ENCODE measurements at places on chromosomes 12 and 14.

GRCh38 chr12:102690253-102690652, 209.9 kb upstream of the IGF1 start:
- no peak for DNase-seq

DNA sequence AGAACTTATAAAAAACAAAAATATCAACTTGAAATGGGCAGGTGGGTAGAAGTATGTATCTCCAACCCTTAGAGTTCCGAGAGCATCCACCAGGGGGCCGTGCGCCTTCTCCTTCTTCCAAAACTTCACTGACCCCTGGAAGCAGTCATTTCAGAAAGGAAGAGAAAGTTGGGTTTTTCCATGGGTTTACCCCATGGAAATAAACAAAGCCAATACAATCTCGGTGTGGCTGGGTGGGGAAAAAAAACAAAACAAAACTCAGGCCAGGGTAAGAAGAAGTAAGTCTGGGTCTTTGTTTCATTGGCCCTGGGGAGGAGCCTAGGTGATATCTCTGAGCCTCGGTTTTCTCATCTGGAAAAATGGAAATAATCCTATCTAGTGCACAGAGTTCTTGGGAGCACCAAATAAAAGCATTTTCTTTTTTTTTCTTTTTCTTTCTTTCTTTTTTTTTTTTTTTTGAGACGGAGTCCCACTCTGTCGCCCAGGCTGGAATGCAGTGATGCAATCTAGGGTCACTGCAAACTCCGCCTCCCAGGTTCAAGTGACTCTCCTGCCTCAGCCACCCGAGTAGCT, 33.6 kb upstream of the HNF1A start:
- peak; percentile 77 for DNase-seq

DNA sequence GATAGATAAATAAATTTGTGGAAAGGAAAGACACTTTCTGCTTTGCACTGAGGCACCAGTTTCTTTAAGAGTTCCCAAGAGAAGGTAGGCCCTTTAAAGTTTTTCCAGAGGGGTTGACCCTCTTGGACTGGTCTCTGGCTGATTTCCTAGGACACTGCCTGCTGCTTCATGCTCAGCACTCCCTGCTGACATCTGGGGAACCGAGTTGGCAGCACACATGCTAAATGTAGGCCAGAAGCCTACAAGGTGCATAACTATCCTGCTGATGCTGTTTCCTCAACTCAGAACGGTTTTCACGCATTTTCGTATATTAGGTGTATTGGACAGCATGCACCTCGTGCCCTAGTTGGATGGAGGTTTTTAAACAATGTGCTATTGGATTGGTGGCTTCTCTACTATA, 887.2 kb upstream of the SEL1L start:
- DNase-seq: no peak

- DNase-seq: no peak
Observed at GRCh38 chr12:49028666-49029275, 10.2 kb upstream of the PRKAG1 start.

GRCh38 chr12:58034712-58035111, 93.3 kb downstream of the ATP23 start:
- no peak for DNase-seq

DNA sequence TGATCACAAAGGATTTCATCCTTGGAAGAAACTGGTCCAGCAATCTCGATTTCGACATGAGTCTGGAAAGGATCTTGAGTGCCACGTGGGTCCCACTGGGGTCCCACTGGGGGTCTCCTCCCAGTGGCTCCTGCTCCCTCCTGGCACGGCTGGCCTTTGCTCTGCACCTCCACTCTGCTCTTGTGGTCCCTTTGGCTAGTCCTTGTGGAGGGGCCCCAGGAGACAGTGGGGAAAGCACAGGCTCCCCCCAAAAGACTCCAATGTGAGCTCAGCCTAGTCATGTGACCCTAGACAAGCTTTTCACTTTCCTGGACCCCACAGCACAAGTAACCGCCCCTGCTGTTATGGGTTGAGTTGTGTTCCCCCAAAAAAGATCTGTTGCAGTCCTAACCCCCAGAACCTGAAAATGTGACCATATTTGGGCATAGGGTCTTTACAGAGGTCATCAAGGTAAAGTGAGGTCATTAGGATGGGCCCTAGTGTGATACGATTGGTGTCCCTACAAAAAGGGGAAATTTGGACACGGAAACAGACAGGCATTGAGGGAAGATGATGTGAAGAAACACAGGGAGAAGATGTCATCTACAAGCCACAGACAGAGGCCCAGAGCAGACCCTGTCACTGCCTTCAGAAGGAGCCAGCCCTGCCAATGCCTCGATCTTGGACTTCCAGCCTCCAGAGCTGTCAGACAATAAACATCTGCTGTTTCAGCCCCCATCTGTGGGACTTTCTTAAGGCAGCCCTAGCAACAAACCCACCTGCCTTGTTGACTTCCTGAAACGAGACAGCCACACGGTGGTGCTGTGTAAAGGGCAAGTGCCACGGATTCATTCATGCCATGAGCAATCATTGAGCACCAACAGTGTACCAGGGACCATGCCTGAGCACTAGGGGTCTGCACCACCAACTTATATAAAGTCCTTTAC, 23.8 kb upstream of the PPP2R5C start:
- DNase-seq: no peak

DNA sequence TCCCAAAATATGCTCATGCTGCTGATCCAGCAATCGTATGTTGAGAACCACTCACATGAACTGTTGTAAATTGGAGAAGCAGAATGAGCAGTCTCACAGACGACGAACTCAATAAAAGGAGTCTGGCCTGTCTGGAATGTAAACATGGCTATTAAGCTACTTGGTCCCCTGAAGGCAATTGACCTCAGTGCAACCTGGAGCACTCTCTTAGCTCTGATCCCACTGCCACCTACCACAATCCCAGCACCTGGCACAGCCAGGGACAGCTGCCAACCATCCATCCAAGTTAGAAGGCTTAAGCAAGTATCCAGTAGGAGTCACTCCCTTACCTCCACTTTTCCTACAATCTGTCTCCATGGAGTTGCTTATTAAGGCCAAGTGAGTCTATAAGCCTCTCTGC, 406.9 kb upstream of the CLEC14A start:
- DNase-seq: no peak

- no peak for DNase-seq
Observed at GRCh38 chr14:104284636-104285507, 146.5 kb downstream of the KIF26A start.
